Omental fat pad (tissue), 4 donors: ENCODE measurements at places on chromosomes 5 and 9.

DNA sequence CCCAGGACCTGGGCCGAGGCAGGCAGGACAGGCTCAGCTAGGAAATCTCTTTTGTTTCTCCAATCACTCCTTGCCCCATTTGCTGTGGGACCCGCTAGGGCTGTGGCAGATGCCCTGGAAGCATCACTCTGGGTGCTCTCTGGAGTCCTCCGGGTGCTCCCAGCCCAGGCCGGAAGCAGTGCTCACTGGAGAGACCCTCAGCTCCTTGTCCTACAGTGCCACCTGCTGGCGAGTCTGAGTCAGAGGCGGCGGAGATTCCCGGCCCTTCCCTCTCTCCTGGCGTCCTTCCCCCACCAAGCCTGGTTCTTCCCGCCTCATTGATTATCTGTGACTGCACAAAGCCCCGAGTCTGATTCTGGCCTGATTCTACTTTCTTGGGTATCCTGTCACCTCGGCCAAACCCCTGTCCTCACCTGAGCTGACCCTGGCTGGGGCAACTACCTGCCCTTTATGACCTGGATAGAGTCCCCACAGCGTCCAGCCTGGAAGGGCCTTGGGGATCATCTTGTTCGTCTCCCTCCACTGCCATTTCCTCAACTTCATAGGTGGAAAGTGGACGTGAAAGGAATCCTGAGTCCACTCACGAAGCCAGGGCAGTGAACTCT lies 7.3 kb upstream of the BARHL1 start:
- no peak for DNase-seq

DNA sequence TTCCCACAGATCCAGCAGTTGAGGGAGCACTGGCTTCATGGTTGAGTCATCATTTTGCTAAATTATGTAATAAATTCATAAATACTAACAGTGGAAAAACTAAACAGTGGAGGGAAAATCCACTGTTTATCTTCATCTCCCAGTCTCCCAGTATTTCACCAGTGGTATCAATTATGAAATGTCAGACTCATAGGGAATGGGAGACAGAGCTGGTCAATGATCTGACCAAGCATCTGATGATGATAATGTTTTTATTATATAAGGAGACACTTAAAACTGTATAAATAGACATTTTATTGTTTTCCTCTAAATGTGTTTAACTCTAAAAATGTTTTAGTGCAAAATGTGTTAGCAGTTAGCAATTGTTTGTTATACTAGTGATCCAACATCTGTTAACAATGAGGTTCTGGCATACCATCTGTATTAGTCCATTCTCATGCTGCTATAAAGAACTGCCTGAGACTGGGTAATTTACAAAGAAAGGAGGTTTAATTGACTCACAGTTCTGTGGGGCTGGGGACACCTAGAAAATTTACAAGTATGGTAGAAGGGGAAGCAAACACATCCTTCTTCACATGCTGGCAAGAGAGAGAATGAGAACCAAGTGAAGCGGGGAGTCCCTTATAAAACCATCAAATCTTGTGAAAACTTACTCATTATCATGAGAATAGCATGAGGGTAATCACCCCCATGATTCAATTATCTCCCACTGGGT lies 11.8 kb upstream of the REEP5 start:
- DNase-seq: no peak

GRCh38 chr5:112239996-112240395 lies 179.1 kb downstream of the EPB41L4A start:
- DNase-seq: no peak

DNA sequence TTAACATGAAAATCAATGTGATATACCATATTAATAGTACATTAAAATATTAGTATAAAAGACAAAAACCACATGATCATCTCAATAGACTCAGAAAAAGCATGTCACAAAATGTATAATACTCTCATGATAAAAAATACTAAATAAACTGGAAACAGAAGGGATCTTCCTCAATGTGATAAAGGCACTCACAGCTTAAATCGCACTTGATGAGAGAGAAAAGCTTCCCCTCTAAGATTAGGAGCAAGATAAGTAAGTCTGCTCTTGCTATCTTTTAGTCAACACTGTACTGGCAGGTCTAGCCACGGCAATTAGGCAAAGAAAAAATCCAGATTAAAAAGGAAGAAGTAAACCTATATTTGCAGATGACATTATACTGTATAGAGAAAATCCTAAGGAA lies 21.8 kb upstream of the MSH3 start:
- no peak for DNase-seq

- DNase-seq: no peak
Observed at GRCh38 chr5:121533814-121534213, 317.9 kb upstream of the FTMT start.

GRCh38 chr5:174612686-174613085 lies 111.7 kb upstream of the MSX2 start:
- DNase-seq: no peak

GRCh38 chr9:28365728-28366127 lies 792.4 kb upstream of the C9orf72 start:
- DNase-seq: no peak
